CD4-positive, CD25-positive, alpha-beta regulatory T cell (primary cell): ENCODE measurements at places on chromosomes 11 and 22. TPM values are rescaled to one million over a fixed set of nuclear protein-coding genes. Genes with fewer than 3 reads are reported as not detected.
A peak's percentile ranks its signal among the peaks of the same experiment; 100 is the strongest.

DNA sequence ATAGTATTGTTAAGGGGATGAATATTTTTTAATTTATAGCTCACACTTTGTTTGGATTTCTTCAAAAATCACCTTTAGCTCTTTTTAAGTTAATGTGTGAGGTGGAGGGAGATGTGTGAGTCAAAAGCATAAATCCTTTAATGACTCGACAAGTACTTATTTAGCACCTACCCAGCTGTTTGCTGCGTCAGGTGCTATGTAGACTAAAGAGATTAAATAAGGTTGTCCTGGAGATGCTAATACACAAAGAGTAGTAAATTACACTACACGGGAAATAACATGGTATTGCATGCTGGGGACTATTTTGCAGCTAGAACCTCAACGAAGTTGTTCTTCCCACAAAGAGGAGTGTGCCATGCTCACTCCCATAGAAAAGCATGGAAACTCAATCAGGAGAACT is 583.3 kb upstream of the TENM4 start:
- DNase-seq: no peak

Gene MMP11
- total RNA-seq: 0.52 TPM

Gene ARFGAP2
- 169 TPM for total RNA-seq

Gene SLC17A6
- total RNA-seq: not detected

Gene ROBO4
- 1.0 TPM for total RNA-seq

GRCh38 chr11:120977266-120978137 is 46.4 kb upstream of the TBCEL start:
- DNase-seq: no peak

DNA sequence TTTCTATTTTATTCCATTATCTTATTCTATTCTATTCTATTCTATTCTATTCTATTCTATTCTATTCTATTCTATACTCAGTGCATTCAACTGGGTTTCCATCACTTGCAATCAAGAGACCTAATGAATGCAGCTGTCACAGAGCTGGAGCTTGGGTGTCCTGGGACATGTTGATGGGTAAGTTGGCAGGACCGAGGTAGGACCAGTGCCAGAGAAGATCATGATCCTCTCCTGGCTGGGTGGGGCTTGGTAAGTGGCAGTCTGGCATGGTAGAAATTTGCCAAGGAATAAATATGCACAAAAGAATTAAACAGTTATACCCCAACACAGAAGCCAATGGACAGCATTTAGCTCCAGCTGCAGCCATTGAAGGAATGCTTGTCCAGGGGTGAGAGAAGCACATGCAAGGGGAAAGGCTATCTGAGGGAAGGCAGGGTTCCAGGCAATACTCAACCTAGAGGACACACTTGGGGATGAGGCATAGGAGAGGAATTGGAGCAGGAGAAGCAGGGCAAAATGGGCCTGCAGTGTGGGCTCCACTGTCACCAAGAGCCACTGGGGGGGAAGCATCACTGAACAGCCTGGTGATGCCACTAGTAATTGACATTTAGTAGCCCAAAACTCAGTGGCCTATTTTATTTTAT is 97.0 kb upstream of the CD82 start:
- no peak for DNase-seq

- no peak for DNase-seq
Observed at GRCh38 chr22:45503050-45503815, 550 bp downstream of the FBLN1 start.

- DNase-seq: no peak
Observed at GRCh38 chr11:45900916-45901617, 6.0 kb downstream of the FREY1 start.

Gene POTEH
- total RNA-seq: not detected

GRCh38 chr11:102306817-102307726 is 10.2 kb upstream of the BIRC3 start:
- peak; percentile 90 for DNase-seq
